ENCODE measurements at places on chromosomes 12 and 14.

DNA sequence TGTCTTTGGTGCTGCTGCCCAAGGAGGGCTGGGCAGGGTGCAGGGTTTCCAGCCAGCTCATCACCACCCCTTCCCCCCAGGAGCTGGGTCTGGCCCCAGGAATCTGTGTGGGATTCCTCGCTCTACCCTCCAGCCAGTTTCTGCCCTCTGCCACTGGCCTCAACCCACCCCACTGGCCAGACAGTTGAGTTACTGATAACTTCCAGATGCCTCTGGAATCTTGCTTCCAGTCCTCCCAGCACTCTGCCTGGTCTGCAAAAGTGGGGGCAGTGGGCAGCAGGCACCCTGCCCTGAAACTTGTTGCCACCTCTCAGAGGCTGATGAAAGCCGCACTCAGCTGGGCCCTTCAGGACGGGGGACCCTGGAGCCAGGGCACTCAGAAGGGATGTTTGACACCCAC lies 20.1 kb upstream of the TBX3 start:
- DNase-seq: peak; percentile 75

GRCh38 chr14:71646518-71646917 lies 285.7 kb upstream of the RGS6 start:
- no peak for DNase-seq

- DNase-seq: no peak
These were observed 398.6 kb upstream of the FLRT2 start for GRCh38 chr14:85131226-85131922.

DNA sequence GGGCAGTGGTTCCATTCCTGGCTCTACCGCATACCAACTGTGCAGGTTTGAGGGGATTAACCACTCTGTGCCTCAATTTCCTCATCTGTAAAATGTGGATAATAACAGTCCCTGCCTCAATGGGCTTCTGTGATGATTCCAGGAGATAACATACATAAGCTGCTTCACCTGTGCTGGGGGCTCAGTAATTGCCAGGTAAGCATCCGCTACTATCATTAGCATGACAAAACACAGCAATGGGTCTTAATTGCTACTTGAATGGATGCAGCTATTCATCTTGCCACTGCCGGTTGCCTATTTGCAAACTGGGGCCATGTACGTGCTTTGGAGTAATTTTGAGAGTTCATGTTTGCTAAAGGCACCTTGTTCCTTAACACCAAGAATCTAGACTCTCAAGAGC lies 132.6 kb downstream of the TMEM132D start:
- DNase-seq: no peak

DNA sequence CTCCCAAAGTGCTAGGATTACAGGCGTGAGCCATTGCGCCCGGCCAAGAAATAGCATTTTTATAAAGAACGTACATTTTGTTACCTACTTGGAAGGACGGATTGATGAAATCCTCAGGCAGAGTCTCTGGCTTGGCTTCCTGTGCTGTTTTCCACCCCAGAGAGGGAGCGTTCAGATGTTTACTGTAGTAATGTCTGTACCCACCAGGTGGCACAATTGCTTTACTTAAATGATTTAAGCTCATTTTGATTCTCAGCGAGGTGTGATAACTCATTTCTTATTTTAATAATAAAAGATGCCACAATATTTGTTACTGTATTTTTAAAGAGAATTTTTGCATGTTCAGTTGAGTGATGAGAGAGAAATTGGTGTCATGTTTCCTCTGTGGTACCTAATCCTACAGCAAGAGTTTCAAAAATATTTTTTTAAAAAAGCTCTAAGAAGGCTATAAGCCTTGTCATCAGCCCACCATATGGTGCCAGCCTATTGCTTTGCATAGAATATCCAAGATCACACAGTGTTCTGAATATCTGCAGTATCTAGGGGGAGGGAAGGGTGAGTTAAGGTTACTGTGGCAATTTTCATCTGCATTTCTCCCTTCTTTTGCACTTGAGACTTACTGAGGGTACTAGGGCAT lies 82.6 kb upstream of the TRAF3 start:
- peak; percentile 72 for DNase-seq

Measured in AG10803 (cell line).